ENCODE measurements at places on chromosomes 5 and 9.

- H3K27ac ChIP-seq, result no peak overlapping the region
- no peaks in the 10 kb centered on the region for H3K4me1 ChIP-seq
- no peak for DNase-seq
- H3K4me3 ChIP-seq, result no peak overlapping the region
- no peaks in the 10 kb centered on the region for H3K27me3 ChIP-seq
Observed at GRCh38 chr5:95887977-95888376, 65.5 kb upstream of the GLRX start.

- no peak overlapping the region for H3K4me3 ChIP-seq
- no peaks in the 10 kb centered on the region for H3K27me3 ChIP-seq
- no peak for DNase-seq
- H3K36me3 ChIP-seq, result peaks cover 82% of the 10 kb centered on the region
- no peak overlapping the region for H3K27ac ChIP-seq
- no peaks in the 10 kb centered on the region for H3K4me1 ChIP-seq
Observed at GRCh38 chr9:33125871-33126823, 41.0 kb downstream of the B4GALT1 start.

DNA sequence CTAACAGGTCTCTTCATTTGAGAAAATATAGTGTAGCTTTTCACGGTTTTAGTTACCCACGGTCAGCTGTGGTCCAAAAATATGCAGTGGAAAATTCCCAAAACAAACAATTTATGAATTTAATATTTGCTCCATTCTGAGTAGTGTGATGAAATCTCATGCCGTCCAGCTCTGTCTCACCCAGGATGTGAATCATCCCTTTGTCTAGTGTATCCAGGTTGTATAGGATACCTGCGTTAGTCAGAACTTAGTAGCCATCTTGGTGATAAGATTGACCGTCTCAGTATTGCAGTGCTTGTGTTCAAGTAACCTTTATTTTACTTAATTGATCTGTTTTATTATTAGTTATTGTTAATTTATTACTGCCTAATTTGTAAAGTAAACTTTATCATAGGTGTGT, 41.1 kb downstream of the NDUFS4 start:
- H3K27me3 ChIP-seq, result no peaks in the 10 kb centered on the region
- no peak overlapping the region for H3K27ac ChIP-seq
- no peak overlapping the region for H3K4me3 ChIP-seq
- DNase-seq, result no peak
- H3K4me1 ChIP-seq, result no peaks in the 10 kb centered on the region

DNA sequence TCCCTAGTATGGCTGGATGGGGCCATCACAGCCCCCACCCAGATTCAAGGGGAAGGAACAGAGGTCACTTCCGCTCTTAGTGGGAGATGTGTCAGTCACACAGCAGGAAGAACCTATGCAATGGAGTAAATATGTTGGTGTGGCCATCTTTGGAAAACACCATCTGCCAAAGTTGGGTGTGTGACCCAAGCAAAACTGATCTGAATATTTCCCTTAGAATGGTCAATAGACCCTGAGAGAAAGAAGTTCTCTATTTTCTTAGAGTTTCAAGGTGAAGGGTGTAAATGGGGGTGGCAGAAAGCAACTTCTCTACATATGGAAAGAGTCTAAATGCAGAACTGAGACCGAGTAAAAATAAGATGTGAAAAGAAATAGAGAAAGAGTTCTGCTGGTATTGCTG, 212.7 kb downstream of the ESM1 start:
- no peak for DNase-seq
- no peaks in the 10 kb centered on the region for H3K27me3 ChIP-seq
- H3K27ac ChIP-seq, result no peak overlapping the region

- no peak overlapping the region for H3K27ac ChIP-seq
- no peaks in the 10 kb centered on the region for H3K36me3 ChIP-seq
- no peak overlapping the region for H3K4me3 ChIP-seq
Observed at GRCh38 chr5:76555717-76556116, 67.5 kb downstream of the F2RL2 start.

GRCh38 chr9:129633207-129633606, 7.2 kb downstream of the NTMT1 start:
- peaks cover 26% of the 10 kb centered on the region for H3K4me1 ChIP-seq
- no peak overlapping the region for H3K27ac ChIP-seq
- no peak for DNase-seq

- H3K4me1 ChIP-seq, result no peaks in the 10 kb centered on the region
- H3K36me3 ChIP-seq, result no peaks in the 10 kb centered on the region
- H3K27me3 ChIP-seq, result no peaks in the 10 kb centered on the region
- no peak for DNase-seq
- H3K4me3 ChIP-seq, result no peak overlapping the region
- no peak overlapping the region for H3K27ac ChIP-seq
Observed at GRCh38 chr9:13480693-13481092, 201.2 kb upstream of the MPDZ start.

- H3K4me1 ChIP-seq, result no peaks in the 10 kb centered on the region
- H3K36me3 ChIP-seq, result peaks cover 4% of the 10 kb centered on the region
- H3K27ac ChIP-seq, result no peak within 1 kb of the TSS
- no peaks in the 10 kb centered on the region for H3K27me3 ChIP-seq
- no peak for DNase-seq
Observed at GRCh38 chr9:111794835-111795556, at the start of gene SHOC1. SHOC1 (minus strand) TSS chr9:111794937; CDS start chr9:111791418, 3,519 bp downstream.

GRCh38 chr5:58043032-58043945, 416.6 kb downstream of the PLK2 start:
- H3K27ac ChIP-seq, result no peak overlapping the region
- no peaks in the 10 kb centered on the region for H3K4me1 ChIP-seq
- no peaks in the 10 kb centered on the region for H3K27me3 ChIP-seq
- H3K4me3 ChIP-seq, result no peak overlapping the region
- no peak for DNase-seq
- no peaks in the 10 kb centered on the region for H3K36me3 ChIP-seq

DNA sequence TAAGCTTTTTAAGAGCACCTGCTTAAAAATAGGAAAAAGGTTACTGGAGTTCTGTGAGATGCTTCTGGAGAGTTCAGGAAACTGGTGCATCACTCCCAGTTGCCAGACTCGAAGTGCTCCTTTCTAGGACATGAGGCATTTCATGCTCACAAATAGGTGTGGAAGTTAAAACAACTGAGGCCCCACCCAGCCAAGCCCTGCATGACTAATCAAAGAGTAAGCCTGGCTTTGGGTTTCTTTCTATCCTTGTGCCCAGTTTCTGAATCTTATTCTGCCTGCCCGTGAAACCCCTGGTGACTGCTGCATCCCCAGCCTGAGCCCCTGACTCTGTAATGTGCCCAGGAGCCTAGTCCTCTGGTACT, 7.7 kb downstream of the SPINK9 start:
- H3K4me1 ChIP-seq, result peaks cover 4% of the 10 kb centered on the region
- H3K36me3 ChIP-seq, result no peaks in the 10 kb centered on the region
- H3K4me3 ChIP-seq, result no peak overlapping the region
- no peak for DNase-seq
- no peak overlapping the region for H3K27ac ChIP-seq
- H3K27me3 ChIP-seq, result no peaks in the 10 kb centered on the region

GRCh38 chr5:35160486-35161116, 69.7 kb downstream of the PRLR start:
- H3K4me1 ChIP-seq, result no peaks in the 10 kb centered on the region
- no peaks in the 10 kb centered on the region for H3K27me3 ChIP-seq
- no peak for DNase-seq
- no peaks in the 10 kb centered on the region for H3K36me3 ChIP-seq
- peak overlapping the region; percentile 64 for H3K27ac ChIP-seq
- H3K4me3 ChIP-seq, result no peak overlapping the region

GRCh38 chr5:154559398-154560276, 81.6 kb upstream of the HAND1 start:
- H3K4me3 ChIP-seq, result no peak overlapping the region
- no peaks in the 10 kb centered on the region for H3K36me3 ChIP-seq
- DNase-seq, result no peak

- H3K36me3 ChIP-seq, result no peaks in the 10 kb centered on the region
- no peak for DNase-seq
Observed at GRCh38 chr5:39513236-39513635, 88.5 kb upstream of the DAB2 start.

GRCh38 chr5:111278858-111279504, 54.8 kb downstream of the CAMK4 start:
- no peaks in the 10 kb centered on the region for H3K36me3 ChIP-seq
- H3K27me3 ChIP-seq, result no peaks in the 10 kb centered on the region
- no peaks in the 10 kb centered on the region for H3K4me1 ChIP-seq
- no peak overlapping the region for H3K4me3 ChIP-seq

- no peak overlapping the region for H3K27ac ChIP-seq
- H3K4me1 ChIP-seq, result peaks cover 18% of the 10 kb centered on the region
- H3K27me3 ChIP-seq, result no peaks in the 10 kb centered on the region
- H3K4me3 ChIP-seq, result no peak overlapping the region
- no peak for DNase-seq
Observed at GRCh38 chr5:143241892-143242291, 161.6 kb downstream of the NR3C1 start.

DNA sequence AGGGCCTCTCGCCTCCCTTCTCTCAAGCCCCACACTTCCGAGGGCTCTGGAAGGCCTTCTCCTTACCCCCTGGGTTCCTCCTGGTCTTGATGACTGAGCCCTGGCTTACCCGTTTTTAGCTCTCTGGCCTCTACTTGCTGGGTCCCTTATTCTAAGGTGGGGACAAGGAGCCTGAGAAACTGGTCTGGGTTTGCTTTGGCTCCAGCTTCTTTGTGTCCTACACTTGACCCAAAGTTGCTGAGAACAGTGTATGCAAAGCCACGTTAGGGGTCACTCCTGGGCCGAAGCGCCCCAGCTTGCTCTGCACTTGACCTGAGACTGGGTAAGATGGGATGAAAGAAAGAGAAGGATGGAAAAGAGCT, 788 bp downstream of the ZNF346 start:
- peak overlapping the region; percentile 90 for H3K4me3 ChIP-seq
- peak overlapping the region; percentile 91 for H3K27ac ChIP-seq
- no peaks in the 10 kb centered on the region for H3K27me3 ChIP-seq
- H3K36me3 ChIP-seq, result no peaks in the 10 kb centered on the region
- peaks cover 13% of the 10 kb centered on the region for H3K4me1 ChIP-seq

- peak; percentile 86 for DNase-seq
- H3K27ac ChIP-seq, result no peak overlapping the region
- no peaks in the 10 kb centered on the region for H3K4me1 ChIP-seq
- H3K4me3 ChIP-seq, result no peak overlapping the region
- H3K27me3 ChIP-seq, result no peaks in the 10 kb centered on the region
- no peaks in the 10 kb centered on the region for H3K36me3 ChIP-seq
Observed at GRCh38 chr9:122099271-122099869, 6.3 kb upstream of the TTLL11 start.

DNA sequence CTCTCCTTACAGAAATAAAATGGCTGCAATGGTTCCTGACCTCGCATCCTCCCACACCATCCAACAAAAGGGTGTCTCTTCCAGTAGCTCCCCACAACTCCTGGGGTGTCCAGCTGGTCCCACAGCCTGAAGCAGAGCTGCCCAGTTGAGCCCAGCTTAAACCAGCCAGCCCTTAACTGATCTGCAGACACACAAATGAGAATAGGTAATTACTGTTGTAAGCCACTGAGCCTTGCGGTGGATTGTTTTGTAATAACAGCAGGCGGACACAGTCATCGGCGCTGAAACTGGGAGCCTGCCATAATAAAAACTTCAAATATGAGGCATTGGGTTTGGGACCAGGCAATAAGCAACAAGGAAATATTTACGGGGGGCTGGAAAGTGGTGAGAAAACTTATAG, 10.4 kb upstream of the ZBTB43 start:
- no peaks in the 10 kb centered on the region for H3K36me3 ChIP-seq
- no peak overlapping the region for H3K27ac ChIP-seq
- no peaks in the 10 kb centered on the region for H3K4me1 ChIP-seq
- no peak overlapping the region for H3K4me3 ChIP-seq

DNA sequence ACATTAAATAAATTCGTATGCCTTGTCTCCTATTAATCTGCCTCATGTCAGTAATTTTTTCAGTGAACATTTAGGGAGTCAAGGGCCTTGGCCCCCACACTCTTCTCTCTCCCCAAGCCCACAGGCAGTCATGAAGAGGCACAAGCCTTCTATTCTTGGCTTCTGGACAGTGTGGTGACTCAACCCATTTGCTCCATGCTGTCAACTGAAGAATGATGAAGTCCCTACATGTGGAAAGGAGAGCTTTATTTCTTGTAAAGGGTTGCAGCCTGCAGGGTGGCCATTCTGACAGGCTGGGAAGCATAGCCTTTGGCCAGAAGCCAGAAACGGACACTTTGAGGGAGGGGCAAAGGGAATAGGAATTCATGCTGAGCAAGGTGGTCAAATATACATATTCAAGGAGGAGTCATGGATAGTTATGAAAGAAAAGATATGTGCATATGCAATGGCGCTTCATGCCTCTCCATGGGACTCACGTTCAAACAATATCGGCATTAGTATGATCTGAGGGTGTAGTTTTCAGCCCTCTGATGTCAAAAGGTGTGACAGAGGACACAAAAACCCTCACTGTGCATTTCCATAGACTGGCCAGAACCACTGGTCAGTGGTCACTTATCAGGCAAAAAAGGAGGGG, 31.3 kb downstream of the ANKRA2 start:
- peaks cover 9% of the 10 kb centered on the region for H3K4me1 ChIP-seq
- no peaks in the 10 kb centered on the region for H3K36me3 ChIP-seq
- H3K27ac ChIP-seq, result no peak overlapping the region
- H3K4me3 ChIP-seq, result no peak overlapping the region
- no peak for DNase-seq

GRCh38 chr9:137448602-137448962, 7.4 kb upstream of the ENTPD8 start:
- H3K4me1 ChIP-seq, result peaks cover 7% of the 10 kb centered on the region
- H3K4me3 ChIP-seq, result no peak overlapping the region
- H3K27ac ChIP-seq, result no peak overlapping the region
- H3K36me3 ChIP-seq, result peaks cover 25% of the 10 kb centered on the region

- no peaks in the 10 kb centered on the region for H3K27me3 ChIP-seq
- H3K27ac ChIP-seq, result no peak overlapping the region
- H3K4me3 ChIP-seq, result no peak overlapping the region
- H3K4me1 ChIP-seq, result no peaks in the 10 kb centered on the region
- no peak for DNase-seq
Observed at GRCh38 chr9:98894171-98894570, 49.5 kb upstream of the COL15A1 start.

DNA sequence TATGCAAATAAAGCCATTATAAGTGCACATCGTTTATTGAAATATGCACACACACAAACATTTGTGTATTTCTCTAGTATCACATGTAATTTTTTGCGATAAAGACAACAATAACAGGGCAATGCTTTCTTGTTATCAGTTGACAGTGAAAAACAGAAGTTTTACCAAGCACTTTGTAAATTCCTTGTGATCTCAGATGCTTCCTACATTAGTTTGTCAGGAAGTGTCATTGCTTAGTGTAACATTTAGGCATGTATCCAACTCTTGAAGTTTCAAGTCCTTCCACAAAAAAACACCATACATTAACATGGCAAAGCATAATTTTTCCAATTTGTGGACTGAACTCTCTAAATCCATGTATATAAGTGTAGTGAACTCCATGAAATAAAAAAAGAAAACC, 46.4 kb downstream of the MOCS2 start:
- no peaks in the 10 kb centered on the region for H3K4me1 ChIP-seq
- H3K4me3 ChIP-seq, result no peak overlapping the region
- peaks cover 29% of the 10 kb centered on the region for H3K36me3 ChIP-seq
- H3K27ac ChIP-seq, result no peak overlapping the region
- H3K27me3 ChIP-seq, result no peaks in the 10 kb centered on the region

- no peak for DNase-seq
- H3K36me3 ChIP-seq, result no peaks in the 10 kb centered on the region
- H3K27me3 ChIP-seq, result no peaks in the 10 kb centered on the region
- no peaks in the 10 kb centered on the region for H3K4me1 ChIP-seq
Observed at GRCh38 chr9:100436571-100436970, 9.6 kb downstream of the MSANTD3 start.

All from tibial artery (tissue), 4 donors.